Frontal cortex (tissue), 4 donors: ENCODE measurements at places on chromosomes 12 and 14.

DNA sequence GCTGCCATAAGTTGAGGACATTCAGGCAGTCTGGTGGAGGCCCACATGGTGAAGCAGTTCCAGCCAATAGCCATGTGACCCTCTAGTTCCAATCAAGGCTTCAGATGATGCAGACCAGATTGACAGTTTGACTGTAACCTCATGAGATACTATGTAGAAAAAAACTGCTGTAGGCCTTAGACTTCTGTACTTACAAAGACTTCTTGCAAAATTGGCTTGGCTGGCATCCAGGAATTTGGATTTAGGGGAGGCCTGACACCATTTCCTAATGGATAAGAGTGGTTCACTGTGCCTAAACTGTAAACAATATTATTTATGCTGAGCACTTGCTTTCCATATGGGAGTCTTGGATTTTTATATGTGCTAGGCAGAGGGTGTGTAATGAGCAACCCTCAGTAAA lies 76.4 kb downstream of the RGS6 start:
- no peak for DNase-seq

DNA sequence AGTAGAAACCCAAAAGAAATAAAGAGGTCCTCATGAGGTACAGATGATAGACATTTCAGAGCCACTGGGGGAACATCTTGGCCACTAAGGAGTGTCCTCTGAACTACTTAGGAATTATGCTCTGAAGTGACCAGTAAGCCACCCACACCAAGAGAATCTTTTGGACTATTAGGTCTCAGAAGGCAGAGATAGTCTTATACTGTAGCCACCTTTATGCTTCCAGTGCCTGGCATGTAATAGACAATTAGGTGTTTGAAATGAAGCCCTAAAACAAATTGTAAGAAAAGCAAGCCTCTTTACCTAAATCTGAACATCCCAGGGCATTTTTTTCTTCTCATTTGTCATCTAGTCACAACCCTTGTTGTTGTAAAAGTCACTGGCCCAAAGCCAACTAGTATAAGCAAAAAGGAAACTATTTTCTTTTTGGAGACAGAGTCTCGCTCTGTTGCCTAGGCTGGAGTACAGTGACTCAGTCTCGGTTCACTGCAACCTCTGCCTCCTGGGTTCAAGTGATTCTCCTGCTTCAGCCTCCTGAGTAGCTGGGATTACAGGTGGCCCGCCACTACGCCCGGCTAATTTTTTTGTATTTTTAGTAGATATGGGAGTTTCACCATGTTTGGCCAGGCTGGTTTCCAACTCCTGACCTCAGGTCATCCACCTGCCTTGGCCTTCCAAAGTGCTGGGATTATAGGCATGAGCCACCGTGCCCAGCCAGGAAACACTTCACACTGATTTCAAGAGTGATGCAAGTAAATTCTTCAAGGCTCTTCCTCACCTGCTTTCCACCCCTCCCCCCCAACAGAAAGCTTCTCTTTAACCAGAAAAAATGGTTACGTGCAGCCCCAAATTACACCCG lies 11.1 kb downstream of the PLEKHA5 start:
- no peak for DNase-seq

DNA sequence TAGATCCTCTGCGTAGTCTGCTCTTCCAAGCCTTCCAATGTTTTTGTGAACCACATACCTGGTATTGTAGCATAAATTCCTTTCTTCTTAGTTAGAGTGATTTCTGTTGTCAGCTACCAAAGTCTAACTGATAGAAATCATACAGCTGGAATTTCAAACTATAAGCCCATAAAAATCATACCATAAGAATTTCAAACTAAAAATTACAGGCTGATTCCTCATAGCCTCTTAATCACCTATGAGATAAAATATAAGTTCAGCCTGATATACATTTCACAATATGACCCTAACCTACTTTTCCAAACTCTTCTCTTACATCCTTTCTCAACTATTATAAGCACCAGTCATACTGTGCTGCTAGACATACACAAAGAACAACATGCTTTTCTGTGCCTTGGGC lies 64.8 kb downstream of the PTHLH start:
- no peak for DNase-seq

- no peak for DNase-seq
These were observed 13.6 kb downstream of the PAPLN start for GRCh38 chr14:73250781-73251500.

DNA sequence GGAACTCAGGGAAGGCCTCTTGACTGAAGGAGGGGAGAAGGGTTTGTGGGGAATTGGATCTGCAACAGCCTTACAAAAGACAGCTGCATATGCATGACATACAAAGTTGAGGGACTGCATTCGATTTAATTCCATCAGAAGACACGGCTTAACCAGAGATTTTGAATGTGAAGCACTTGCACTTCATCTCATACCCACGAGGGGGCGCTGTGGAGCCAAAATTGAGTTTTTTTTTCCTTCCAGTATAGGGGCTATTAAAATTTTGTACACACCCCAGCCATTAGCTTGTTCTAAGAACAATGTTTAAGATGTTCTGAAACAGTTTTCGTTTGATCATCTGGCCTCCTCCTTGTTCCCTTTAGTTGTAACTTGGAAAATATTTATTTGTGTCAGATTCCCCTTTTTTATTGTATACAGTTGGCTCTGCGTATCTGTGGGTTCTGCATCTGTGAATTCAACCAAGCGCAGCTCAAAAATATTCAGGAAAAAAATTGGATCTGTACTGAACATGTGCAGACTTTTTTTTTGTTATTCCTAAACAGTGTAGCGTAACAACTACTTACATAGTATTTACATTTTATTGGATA lies 1.6 kb downstream of the SUDS3 start:
- peak; percentile 57 for DNase-seq
